Activated CD8-positive, alpha-beta T cell treated with anti-CD3 and anti-CD28 coated beads, Interleukin-2, amount 10 ng/mL, durations not matched to agents 7 days and 5 days (primary cell): ENCODE measurements at places on chromosomes 3 and 15. TPM values are rescaled to one million over a fixed set of nuclear protein-coding genes. Genes with fewer than 3 reads are reported as not detected.

KCNH8 gene
- not detected for total RNA-seq

IGDCC3 gene
- total RNA-seq, result not detected

GPR62 gene
- total RNA-seq, result not detected

GOLGA8Q gene
- total RNA-seq, result 6.1 TPM
